ENCODE measurements at places on chromosomes 2 and 18.

DNA sequence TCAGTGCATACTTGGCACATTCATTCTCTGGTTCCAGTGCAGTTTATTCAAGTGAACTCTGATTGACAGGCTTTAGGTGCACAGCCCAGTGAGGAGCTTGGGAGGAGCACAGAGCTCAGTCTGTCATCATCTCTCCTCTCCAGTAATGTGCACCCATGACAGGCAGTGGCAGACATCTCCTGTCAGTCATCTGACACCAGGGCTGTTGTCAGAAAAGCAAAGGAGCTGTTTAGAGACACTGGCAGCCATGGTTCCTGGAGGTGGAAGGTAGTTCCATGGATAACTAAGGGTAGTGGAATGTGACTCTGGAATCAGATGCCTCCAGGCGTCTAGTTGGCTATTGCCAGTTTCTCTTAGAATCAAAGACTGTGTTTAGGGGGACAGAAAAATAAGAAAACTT is 308.8 kb downstream of the DCDC2C start:
- no peak for DNase-seq

GRCh38 chr2:196248467-196249094 is 77.2 kb upstream of the STK17B start:
- DNase-seq, result no peak

DNA sequence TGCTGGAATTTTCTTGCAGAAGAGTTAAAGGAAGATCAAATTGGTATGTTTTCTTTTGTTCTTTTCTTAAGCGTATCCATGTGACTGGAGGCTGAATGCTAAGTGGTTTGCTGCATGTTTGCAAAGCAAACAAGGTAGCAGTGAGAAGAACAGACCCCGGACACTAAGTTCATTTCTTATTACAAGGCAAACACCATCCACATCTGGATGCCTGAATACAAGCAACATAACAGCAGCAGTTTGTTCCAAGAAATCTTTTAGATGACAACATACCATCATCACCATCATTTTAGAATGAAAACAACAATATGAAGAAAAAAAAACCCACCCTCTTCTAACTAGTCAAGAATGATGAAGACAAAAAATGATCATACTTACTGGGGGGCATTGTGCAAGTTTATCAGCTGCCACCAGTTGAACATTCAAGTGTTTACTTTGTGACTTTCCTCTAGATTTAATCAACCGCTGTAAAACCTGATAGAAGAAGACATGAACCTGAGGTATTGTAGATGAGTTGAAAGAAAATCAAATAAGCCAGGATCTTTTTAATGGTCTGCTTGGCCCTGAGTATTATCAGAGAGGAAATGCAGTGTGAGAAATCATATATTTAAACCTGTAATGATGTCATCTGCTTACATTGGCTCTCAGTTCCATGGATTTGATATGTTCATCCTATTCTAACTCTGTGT is 25.0 kb upstream of the ARL5A start:
- no peak for DNase-seq

DNA sequence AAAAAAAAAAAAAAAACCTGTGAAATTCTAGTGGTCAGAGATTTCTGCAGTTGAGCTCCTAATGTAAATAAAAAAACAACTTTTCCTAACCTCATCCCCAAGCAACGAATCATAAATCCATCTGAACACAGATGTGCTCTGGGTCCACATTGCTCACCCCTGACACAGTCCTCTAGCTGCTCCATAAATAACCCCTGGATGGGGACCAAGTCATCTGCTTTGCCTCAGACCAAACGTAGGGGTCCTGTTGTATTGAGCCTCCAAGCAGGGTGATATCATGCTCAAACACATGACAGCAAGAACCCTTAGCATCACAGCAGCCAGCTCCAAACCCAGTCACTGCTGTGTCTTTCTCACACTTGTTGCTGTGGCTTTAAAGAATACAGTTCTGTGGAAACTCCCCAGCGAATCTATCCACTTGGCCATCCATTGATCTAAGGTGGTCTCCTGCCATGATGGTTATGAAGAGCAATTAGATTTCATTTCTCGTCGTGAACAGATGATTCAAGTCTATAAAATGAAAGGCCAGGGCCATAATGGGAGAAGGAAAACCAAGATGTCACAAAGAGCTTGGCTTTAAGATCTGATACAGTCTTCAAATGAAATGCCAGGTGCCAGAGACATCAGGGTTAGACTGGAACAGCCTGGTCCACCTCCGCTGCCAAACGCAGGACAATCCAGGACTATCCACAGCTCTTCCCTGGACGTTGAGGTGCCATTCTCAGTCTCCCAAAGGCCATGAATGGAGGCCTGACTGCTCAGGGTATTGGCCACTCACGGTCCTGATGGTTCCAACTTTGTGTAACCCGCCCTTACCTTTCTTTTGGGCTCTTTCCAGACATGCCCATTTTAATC is 39.0 kb downstream of the TBC1D8 start:
- peak; percentile 65 for DNase-seq
